Left renal pelvis (tissue), 4 donors: ENCODE measurements at places on chromosomes 3 and 15. TPM values are rescaled to one million over a fixed set of nuclear protein-coding genes. Genes with fewer than 3 reads are reported as not detected.

- no peak for DNase-seq
Measured at GRCh38 chr15:40050788-40051470, 11.9 kb upstream of the SRP14 start.

- no peak for DNase-seq
Measured at GRCh38 chr3:43345877-43346276, 59.5 kb downstream of the SNRK start.

DNA sequence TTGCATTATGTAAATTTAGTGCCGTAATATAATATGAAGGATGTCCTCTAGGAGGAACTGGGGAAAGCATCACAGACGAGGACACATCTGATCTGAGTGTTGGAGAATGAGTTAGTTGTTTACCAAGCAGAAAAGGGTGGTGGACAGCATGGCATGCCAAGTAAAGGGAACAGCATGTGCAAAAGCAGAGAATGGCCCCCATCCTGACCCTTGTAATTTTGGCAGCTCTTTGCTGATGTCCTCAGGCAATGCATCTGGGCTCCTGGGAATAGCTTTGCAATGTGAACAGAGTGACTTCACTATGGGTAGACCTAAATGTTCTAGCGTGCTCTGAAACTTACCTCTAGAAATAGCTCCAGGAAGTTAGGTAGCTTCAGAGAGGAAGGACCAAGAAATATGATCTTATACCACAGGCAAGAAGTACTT is 263.3 kb downstream of the LPP start:
- no peak for DNase-seq

CLDN18 gene
- 1.6 TPM for polyA plus RNA-seq

DNA sequence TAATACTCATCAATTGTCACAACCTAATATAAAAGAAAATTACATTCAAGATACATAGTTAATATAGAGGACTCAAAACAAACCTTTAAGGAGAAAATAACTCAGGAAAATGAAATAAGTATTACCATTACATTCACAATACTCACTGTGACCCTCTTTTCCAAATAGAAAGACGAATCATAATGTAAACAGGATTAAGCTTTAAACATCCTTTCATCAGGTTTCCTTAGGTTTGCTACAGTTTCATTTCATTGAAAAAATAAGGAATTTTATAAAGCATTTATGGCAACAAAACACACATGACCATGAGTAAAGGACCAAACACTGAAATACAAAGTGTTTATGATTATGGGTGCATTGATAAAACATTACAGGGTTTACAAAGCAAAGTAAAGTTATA is 162.7 kb downstream of the ALCAM start:
- DNase-seq = no peak

DNA sequence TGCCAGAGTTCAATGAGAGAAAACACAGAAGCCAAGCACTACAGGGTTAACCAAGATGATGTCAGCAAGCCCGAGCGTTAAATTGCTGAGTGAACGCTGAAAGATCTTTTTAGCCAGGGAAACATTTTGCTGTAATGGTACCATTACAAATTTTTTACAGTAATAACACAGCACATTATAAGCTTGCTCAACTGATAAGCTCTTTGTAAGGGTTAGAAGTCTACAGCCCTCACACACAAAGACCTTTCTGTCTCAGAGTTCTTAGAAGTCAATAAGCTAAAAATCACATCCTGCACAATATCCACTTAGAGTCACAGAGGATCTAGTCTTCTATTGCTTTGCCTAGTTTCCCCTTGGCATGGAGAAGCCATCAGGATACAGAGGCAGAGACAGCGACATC is 29.9 kb downstream of the CHSY1 start:
- DNase-seq = no peak
